ENCODE measurements at places on chromosomes 1 and 21. TPM values are rescaled to one million over a fixed set of nuclear protein-coding genes. Genes with fewer than 3 reads are reported as not detected.

The MACO1 gene
- 16.9 TPM for total RNA-seq

The HES4 gene
- 13.4 TPM for total RNA-seq

The SPRR4 gene
- total RNA-seq = not detected

The MATN1 gene
- total RNA-seq = not detected

The LBR gene
- 44.5 TPM for total RNA-seq

The LENEP gene
- total RNA-seq = not detected

The UTS2 gene
- total RNA-seq = not detected

The ATP6V1G3 gene
- not detected for total RNA-seq

The KRTAP10-9 gene
- total RNA-seq = not detected

The CORT gene
- not detected for total RNA-seq

The UBR4 gene
- total RNA-seq = 66.2 TPM

The GPX7 gene
- 55.5 TPM for total RNA-seq

The IL20 gene
- total RNA-seq = not detected

Data from epithelial cell of alveolus of lung (primary cell).